ENCODE measurements at places on chromosomes 1 and 21.

- DNase-seq: peak; percentile 5
Measured at GRCh38 chr1:76759950-76760349, 107.3 kb upstream of the ST6GALNAC5 start.

- peak; percentile 14 for DNase-seq
Measured at GRCh38 chr1:11337580-11338073, 64.6 kb downstream of the UBIAD1 start.

DNA sequence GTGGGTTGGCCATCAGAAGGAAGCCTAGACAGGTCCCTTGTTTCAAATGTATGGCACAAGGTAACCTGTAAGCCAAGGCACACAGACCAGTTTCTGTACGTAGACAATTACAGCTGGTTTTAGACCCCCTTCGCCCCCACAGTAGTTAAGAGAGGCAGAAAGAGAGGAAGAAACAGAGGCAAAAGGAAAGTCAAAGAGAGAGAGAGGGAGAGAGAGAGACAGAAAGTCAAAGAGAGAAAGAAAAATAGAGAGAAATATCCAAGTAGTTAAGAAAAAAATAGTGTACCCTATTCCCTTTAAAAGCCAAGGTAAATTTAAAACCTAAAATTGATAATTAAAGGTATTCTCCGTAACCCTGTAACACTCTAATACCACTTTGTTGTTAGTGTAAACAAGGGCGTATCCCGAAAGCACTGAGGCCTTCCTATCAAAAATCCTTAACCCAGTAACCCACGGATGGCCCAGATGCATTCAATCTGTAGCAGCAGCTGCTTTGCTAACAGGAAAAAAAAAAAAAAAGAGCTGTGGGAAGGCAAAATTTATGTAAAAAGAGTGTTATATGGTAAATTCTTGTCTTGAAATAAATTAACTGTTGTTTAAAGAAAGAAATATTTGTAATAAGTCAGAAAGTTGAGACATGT is 49.4 kb downstream of the ADCY10 start:
- no peak for DNase-seq

GRCh38 chr1:227808566-227808965 is 6.9 kb upstream of the PRSS38 start:
- DNase-seq: peak; percentile 14

GRCh38 chr21:42222386-42222785 is 3.4 kb downstream of the ABCG1 start:
- DNase-seq: no peak

GRCh38 chr1:210477328-210477924 is 148.7 kb downstream of the HHAT start:
- DNase-seq: peak; percentile 27

- no peak for DNase-seq
Measured at GRCh38 chr1:175679981-175680652, 63.3 kb downstream of the TNR start.
